ENCODE measurements at places on chromosomes 6 and 20. TPM values are rescaled to one million over a fixed set of nuclear protein-coding genes. Genes with fewer than 3 reads are reported as not detected.

LCA5 gene
- 1.8 TPM for total RNA-seq

BCAS1 gene
- total RNA-seq, result not detected

CPXM1 gene
- 0.69 TPM for total RNA-seq

CLDN20 gene
- not detected for total RNA-seq

CCN2 gene
- total RNA-seq, result 33.0 TPM

GRCh38 chr6:46097366-46097765 lies 32.4 kb upstream of the ENPP4 start:
- peaks cover 6% of the 10 kb centered on the region for H3K4me1 ChIP-seq
- no peak overlapping the region for H3K4me3 ChIP-seq
- H3K36me3 ChIP-seq, result peaks cover 3% of the 10 kb centered on the region

GRCh38 chr6:15709651-15710269 lies 46.9 kb upstream of the DTNBP1 start:
- H3K4me1 ChIP-seq, result peaks cover 12% of the 10 kb centered on the region
- H3K27me3 ChIP-seq, result no peaks in the 10 kb centered on the region
- H3K27ac ChIP-seq, result no peak overlapping the region
- no peak for DNase-seq

DNA sequence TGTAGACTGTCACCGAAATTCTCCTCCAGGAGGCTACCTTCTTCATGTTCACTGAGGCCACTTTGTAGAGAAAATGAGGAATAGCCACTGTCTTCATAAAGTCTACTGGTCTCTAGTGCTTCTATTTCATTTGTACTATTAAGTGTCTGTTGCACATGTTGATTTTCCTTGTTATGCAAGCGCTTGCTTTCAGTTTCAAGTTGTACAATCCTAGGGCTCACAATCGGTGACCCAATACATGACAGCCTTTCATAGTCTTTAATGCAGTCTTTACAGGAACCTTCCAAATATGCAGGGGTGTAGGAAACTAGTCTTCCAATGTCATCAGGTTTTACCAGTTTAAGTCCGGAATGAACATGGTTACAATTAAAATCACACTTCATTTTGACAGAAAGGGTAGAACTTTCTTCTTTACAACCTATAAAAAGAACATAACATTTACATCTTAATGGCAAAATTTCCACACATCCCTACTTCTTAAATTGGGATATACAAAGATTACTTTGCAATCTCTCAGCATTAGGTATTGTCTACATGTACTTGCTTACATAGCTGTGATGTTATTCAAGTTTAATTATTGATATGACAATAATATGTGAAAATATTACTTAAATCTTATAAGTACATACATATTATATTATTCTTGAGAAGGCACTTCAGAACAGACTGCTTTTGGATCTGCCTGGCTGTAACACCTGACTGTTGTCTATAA lies 7.5 kb downstream of the FBXO5 start:
- H3K36me3 ChIP-seq, result peaks cover 46% of the 10 kb centered on the region
- no peaks in the 10 kb centered on the region for H3K4me1 ChIP-seq

- no peaks in the 10 kb centered on the region for H3K36me3 ChIP-seq
- no peak for DNase-seq
- peaks cover 11% of the 10 kb centered on the region for H3K27me3 ChIP-seq
- H3K4me1 ChIP-seq, result peaks cover 18% of the 10 kb centered on the region
- H3K27ac ChIP-seq, result peak overlapping the region; percentile 75
Observed at GRCh38 chr20:3687655-3688054, 5.8 kb upstream of the ADAM33 start.

GRCh38 chr6:11429577-11429976 lies 108.0 kb upstream of the TMEM170B start:
- H3K27me3 ChIP-seq, result no peaks in the 10 kb centered on the region
- H3K27ac ChIP-seq, result peak overlapping the region; percentile 77
- H3K4me3 ChIP-seq, result no peak overlapping the region
- H3K4me1 ChIP-seq, result peaks cover 73% of the 10 kb centered on the region
- H3K36me3 ChIP-seq, result no peaks in the 10 kb centered on the region
- no peak for DNase-seq

DNA sequence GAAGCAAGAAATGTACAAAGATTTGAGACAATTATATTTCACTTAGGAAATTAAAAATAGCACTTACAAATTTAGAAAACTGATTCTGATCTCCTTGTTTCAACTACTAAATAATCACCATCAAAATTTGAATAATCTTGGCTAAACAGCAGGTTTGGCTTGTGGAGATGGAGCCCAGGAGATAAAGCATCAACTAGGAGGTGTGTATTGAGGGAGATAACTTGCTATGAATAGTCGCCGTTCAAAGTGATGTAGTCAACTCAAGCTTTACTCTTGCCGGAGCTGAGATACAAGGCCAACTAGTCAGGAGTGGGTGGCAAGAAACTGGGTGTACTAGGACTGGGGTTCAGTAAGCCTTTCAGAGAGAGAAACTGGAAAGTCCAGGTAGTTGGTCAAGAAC lies 117.7 kb downstream of the TRMT11 start:
- H3K4me1 ChIP-seq, result no peaks in the 10 kb centered on the region
- no peak for DNase-seq
- H3K27me3 ChIP-seq, result peaks cover 86% of the 10 kb centered on the region
- H3K36me3 ChIP-seq, result peaks cover 26% of the 10 kb centered on the region
- no peak overlapping the region for H3K4me3 ChIP-seq

DNA sequence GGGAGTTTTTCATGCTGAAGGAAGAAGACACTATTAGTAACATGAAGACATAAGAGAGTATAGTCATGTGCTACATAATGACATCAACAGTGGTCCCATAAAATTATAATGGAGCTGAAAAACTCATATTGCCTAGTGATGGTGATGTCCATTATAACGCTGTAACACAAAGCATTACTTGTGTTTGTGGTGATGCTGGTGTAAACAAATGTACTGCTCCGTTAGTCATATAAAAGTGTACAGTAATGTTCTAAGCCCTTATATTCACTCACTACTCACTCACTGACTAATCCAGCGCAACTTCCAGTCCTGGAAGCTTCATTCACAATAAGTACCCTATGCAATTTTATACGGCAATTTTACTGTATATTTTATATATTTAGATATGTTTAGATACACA lies 26.8 kb upstream of the ASF1A start:
- H3K27ac ChIP-seq, result no peak overlapping the region
- H3K4me1 ChIP-seq, result peaks cover 26% of the 10 kb centered on the region
- DNase-seq, result no peak
- no peak overlapping the region for H3K4me3 ChIP-seq

Measured in left ventricle myocardium inferior (tissue), 1 donor.